KBM-7 (cell line): ENCODE measurements at places on chromosomes 3 and 15.

- no peak for DNase-seq
Observed at GRCh38 chr3:71152892-71153265, 430.6 kb downstream of the FOXP1 start.

DNA sequence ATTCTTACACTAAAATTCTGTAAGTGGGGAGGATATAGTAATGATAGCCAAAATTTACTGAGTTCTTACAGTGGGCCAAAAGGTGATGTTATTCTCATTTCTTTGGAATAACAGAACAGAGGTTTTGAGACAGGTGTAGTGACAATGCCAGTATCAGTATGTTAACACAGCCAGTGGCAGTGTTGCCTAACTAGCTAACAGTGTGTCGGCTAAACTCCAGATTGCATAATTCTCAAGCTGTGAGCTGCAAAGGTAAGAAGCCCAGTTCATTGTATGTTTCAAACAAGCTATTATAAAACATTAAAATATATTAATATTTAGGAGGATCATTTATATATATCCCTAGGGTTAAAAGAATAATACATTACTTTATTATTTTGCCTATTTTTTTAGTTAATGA is 920 bp downstream of the SLC15A2 start:
- DNase-seq: no peak

DNA sequence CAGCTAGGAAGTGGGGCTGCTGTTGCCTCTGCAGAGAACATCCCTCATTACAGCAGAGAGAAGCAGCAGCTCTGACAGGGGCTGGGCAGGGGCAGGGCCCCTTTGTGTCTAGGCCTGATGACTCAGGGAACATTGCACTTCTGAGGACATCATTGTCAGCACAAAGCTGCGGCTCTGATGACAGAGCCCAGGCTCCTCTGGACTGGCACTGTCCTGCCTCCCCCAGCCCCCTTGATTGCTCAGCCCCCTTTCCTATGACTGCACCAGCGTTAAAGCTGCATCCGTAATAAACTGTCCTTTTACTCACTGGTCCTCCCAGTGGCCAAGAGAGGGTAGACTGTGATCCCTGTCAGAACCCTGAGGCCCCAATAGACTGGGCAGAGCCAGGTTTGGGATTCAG is 18.3 kb downstream of the TRH start:
- no peak for DNase-seq

DNA sequence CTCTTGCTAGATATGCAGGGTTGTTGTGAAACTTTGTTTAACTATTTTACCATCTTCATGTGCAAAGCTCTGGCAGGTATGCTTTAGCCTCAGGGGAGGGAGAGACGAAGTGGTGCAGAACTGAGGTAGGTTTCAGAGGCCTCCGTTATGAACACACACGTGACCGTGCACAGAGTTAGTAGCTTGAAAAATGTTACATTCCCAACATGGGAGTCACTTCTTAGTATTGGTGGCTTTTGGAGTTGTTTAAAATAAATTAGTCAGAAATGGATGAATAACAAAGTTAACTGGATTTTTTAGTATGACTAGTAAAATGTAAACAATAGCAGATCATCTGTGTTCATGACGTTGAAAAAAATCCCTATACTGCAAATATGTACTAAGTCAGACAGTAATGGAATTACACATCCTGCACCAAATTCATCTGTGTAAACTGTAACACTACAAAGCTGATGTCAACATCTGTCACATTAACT is 279.6 kb downstream of the KLF13 start:
- DNase-seq: no peak

GRCh38 chr3:148954981-148955380 is 36.4 kb upstream of the GYG1 start:
- no peak for DNase-seq

- no peak for DNase-seq
Observed at GRCh38 chr3:38027466-38028465, 1.7 kb downstream of the PLCD1 start.

DNA sequence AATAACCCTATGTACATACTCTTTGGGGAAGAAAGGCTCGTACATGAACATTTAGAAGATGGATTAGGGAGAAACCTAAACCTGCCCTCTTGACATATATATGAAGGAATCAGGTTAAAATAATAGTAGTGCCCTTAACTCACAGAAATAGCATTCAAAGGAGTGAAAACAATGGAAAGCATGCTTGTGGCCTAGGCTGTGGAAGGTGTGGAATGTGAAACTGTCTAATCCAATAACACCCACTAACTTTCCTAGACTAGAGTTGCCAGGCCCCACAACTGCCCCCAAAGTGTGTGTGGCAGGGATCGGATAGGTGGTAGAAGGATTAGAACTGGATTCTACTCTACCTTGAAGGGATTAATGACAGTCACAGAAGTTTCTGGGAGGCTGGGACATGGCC is 317.4 kb upstream of the LRRFIP2 start:
- DNase-seq: no peak

GRCh38 chr15:55993804-55994560 is 570 bp upstream of the NEDD4 start:
- peak; percentile 60 for DNase-seq

- no peak for DNase-seq
Observed at GRCh38 chr3:172528677-172529076, 5.4 kb upstream of the TNFSF10 start.
